ENCODE measurements at places on chromosomes 2 and 18.

DNA sequence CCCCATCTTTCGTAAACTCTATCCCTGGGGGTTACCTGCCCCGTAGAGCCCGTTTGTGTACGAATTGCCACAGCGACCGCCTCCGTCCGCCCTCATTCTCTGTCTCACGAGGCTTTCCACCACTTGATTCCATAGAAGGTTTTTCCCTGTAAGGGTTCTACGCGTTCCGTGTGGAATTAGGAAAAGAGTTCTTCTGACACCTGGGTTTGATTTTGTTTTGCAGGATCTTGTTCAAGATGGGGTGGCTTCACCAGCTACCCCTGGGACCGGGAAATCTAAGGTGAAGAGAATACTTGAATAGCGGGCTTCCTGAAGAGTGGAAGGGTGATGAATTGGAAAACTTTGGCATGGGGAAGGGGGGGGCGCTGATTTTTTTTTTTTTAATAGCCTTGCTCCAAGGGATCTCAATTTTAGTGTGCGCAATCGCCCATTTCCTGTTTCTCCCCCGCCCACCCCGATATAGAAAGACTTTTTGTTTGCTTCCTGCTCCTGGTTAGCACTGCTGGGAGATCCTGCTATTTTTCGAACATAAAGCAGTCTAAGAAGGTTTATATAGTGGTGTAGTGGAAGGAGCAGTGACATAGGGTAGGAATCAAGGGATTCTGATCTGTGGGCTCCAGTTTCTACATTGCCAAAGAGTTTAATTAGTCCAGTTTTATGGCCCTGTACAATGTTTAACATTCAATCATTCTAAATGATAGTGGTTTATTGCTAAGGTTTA, 564 bp downstream of the GCC2 start:
- DNase-seq = no peak

DNA sequence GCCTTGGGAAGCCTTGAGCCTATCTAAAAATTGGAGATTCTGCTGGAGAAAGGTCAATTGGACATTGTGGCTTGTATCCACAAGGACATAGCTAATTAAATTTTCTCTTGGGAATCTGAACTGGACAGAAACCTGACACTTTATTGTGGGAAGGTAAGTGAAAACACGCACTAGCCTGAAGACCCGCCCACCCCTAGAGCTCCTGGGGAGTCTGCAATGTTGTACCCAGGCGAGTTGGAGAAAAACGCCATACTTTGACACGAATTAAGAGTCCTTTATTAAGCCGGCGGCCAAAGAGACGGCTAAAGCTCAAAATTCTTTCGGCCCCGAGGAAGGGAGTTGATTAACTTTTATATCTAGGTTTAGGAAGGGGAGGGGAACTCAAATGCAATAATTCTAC, 1.2 kb upstream of the ZNF892 start:
- no peak for DNase-seq

DNA sequence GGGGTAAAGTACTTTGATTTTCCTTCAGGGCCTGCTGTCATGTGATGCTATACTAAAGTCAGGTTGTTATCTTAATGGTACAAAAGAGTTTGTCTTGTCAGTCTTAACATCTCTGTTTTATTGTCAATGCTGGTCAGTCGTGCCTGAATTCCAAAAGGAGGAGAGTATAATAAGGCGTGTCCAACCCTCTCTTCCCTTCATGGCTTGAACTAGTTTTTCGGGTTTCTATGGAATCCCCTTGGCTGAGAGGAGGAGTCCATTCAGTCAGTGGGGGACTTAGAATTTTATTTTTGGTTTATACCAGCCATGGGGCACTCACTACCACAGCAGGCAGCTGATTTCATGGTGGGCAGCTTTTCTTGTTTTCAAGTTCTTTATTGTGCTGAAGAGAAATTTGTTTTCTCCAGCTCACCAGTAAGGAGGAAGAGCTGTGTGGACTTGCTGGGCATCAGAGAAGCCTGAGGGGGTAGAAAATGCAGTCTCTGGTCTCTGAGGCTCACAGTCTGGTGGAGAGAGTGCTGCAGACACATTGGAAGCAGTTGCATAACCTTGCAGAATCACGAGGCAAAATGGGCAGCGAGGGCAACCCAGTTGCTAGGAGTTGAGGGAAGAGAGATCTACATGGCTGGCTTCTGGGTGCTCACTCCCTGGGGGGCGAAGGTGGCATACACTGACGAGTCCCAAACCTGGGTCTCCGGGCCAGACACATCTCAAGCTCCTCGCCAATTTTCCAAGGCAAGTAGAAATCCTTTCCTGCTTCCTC, 193.1 kb downstream of the ZBTB7C start:
- no peak for DNase-seq

DNA sequence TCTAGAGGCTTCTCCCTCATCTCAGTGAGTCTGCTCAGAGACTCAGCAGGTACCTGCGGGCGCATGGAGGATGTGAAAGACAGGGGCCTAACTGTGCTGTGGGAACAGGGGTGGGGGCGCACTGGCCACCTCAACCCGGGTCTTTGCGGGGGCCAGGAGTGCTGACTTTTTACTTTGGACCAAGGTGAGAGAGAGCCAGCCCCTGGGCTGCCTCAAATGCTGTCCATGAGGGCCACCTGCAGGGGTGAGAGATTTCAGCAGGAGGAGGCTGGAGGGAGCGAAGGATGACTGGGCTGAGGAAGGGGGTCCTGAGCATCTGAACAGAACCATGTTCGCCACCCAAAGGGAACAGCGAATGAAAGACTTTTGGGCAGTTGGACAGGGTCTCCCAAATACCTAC, 129.4 kb downstream of the TNS1 start:
- DNase-seq = no peak

DNA sequence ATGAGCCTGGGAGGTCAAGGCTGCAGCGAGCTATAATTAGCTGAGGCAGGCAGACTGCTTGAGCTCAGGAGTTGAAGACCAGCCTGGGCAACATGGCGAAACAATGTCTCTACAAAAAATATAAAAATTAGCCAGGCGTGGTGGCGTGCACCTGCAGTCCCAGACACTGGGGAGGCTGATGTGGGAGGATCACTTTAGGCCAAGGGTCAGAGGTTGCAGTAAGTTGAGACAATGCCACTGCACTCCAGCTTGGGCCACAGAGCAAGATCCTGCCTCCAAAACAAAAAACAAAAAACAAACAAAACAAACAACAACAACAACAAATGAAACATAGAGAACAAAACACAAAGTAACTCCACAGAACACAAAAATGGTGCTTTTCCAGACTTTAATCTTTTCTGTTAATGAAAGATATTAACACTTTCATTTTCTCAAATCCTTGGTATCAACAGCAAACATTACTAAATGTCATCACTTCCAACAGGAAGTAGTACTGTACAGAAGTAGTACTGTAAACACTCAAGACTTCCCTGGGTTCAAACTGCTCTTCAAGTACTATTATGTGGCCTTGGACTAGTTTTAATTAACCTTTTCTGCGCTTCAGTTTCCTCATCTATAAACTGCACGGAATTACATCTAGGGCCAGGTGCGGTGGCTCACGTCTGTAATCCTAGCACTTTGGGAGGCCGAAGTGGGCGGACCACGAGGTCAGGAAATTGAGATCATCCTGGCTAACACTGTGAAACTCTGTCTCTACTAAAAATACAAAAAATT, 27.9 kb downstream of the PUM2 start:
- no peak for DNase-seq

DNA sequence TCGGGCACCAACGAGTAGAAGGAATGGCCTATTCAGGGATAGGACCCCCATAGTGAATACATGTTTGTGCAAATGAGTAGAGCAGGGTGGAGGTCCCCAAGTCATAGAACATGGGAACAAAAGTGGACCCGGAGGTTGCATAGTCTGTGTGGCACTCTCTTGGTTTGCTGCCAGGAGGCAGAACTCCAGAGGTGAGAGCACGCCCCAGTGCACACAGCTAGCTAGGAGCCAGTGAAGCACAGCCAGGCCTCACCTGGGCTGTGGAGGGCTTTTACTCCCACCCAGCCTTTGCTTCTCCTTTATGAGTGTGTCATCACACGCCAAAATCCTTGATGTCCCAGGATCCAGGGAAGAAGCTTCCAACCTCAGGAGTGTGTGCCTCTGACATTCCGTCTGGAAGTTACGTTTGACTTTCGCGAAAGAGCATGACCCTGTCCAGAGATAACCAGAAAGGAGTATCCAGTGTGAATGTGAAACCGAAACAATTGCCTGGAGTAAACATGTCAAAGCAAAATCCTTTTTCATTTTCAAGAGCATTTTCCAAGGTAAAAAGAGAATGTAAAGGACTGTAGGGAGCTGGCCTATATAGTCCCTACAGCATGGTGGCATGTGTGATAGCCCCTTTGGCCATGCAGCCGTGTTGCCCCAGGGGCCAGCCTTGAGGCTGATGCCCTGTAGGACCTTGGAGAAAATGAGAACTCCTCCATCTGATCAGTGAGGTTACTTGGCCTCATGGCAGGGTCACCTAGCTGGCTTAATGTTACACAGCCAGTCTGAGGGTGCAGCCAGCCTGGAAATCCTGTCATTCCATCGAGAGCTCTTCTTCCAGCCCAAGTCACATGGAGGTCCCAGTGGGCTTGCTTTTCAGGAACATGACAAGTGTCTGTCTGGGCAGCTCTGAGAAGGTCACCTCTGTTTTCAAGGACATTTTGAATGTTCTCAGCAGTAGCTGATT, 8.8 kb downstream of the TRIB2 start:
- no peak for DNase-seq

DNA sequence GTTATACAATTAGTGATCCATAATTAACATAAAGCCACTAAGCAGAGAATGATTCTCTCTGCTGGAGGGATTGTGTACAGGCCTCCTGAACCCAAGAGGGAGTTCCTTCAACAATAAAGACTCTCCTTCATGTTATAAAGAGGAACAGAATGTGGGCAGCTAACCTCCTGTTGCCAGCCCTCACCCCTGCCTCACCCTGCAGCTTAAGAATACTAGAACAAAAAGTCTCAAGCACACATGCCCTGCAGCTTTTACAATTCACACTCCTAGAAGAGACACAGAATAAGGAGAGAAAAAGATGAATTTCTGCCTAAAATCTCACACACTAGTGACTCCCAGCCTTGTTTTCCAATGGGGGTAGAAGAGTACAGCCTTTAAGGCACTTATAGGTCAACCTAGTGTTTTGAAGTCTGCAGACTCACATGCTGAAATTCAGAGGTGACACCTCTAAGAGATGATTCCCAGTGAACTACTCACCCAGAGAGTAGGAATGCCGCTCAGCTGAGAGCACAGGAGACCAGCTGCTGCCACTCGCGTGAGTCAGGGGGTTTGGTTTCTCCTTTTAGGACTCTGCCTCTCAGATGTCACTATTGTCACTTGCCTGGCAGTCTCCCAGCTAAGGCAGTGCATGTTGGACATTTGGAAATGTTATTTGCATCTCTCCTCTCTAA, 32.5 kb upstream of the IL1RL1 start:
- no peak for DNase-seq

DNA sequence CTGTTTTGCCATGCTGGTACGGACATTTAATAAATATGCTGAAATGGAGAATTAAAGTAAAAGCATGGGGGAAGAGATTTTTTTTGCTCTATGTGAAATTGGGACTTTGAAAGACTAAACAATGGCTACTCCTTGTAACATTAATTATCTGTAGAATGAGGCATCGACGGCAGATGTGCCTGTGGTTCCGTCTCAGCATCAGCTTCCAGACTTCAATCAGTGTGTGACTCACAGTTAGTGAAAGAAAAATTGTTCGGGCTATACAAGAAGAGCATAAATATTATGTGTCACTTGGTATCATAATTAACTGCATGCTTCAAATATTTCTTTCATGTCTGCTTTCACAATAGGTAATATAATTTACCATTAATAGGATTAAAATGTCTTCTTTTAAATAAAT, 117.0 kb upstream of the SMIM21 start:
- DNase-seq = no peak

- no peak for DNase-seq
Observed at GRCh38 chr2:101803128-101803527, 105.6 kb downstream of the MAP4K4 start.

GRCh38 chr2:235277485-235277884, 216.4 kb upstream of the AGAP1 start:
- DNase-seq = no peak

DNA sequence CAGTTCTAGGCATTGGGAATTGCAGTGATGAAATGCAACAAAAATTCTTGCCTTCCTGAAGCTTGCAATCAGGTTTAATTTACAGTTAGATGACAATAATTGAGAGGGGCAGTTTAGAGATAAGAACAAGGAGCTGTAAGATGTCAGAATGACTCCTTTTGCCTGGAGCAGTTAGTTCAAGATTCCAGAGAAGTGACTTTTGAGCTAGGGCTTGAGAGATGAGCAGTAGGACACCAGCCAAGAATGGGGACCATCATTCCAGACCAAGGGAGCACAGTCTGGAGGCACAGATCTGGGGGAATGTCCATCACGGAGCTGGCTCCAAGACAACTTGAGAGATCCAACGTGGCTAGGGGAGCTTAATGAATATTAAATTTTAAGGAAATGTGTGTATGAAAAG, 26.8 kb downstream of the CACNB4 start:
- no peak for DNase-seq

- DNase-seq = no peak
Observed at GRCh38 chr18:36650266-36650665, 178.5 kb downstream of the TPGS2 start.

GRCh38 chr18:4851301-4851976, 345.6 kb downstream of the AKAIN1 start:
- no peak for DNase-seq

- no peak for DNase-seq
Observed at GRCh38 chr2:189954989-189955388, 107.5 kb downstream of the MSTN start.

DNA sequence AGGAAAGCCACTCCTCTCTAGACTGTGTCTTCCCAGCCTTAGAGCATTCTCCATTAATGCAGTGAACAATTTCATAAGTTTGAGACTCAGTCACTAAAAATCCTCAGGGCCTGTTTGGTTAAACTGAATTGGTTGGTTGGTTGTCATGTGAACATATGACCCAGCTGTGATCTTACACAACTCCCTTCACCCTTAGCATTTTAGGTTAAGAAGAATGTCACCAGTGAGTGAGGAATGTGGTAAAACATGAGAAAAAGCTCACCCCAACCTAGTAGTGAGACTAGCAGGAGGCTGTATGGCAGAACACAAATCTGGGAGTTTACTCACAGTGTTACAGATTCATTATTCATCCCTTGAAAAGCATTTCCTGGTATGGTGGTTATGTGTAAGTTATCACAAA, 32.4 kb downstream of the LHCGR start:
- peak; percentile 42 for DNase-seq

DNA sequence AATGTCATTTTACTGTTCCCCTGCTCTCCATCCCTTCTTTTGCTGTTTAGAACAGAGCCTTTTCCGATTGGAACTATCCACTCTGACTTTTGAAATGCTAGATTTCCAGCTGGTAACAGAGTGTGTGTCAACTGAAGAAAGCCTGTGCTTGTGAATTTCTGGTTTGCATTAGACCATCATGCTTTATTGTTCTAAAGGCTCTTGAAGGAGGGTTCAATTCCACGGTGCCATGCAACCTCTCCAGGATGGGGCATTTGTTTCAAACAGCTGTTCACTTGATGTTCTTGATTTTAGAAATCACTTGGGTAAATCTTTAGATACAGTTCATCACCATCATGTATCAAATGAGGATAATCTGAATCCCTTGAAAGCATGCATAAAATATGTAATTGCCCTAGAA, 156.7 kb downstream of the QPCT start:
- no peak for DNase-seq

- DNase-seq = no peak
Observed at GRCh38 chr2:2657121-2657962, 326.3 kb upstream of the MYT1L start.
